ENCODE measurements at places on chromosomes 3 and 15. TPM values are rescaled to one million over a fixed set of nuclear protein-coding genes. Genes with fewer than 3 reads are reported as not detected.

The DGKG gene
- total RNA-seq: under 0.01 TPM

The SPSB4 gene
- not detected for total RNA-seq

The OSBPL10 gene
- 12.9 TPM for total RNA-seq

The SMCO1 gene
- not detected for total RNA-seq

Data from smooth muscle cell of the coronary artery (primary cell).